ENCODE measurements at places on chromosomes 3 and 15.

GRCh38 chr3:112651516-112651915 lies 10.6 kb upstream of the CCDC80 start:
- no peak for DNase-seq

- DNase-seq: no peak
These were observed 81.7 kb upstream of the POU1F1 start for GRCh38 chr3:87358066-87358465.

DNA sequence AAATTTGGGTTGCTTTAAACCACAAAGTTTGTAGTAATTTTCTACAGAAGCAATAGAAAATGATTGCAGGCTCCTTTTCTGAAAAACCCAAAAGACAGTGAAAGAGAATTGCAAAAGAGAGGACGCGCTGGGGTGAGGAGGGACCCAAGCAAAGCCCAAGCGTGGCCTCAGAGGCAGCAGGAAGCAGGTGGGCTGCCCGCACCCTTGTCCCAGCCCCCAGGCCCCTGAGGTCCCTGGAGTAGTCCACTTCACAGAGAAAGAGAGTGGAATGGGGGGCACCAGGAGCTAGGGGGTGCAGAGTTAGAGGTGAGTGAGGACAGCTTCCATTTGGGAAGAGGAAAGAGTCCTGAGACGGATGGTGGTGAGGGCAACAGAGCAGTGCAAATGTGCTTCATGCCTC lies 11.6 kb downstream of the DNAJB8 start:
- no peak for DNase-seq

GRCh38 chr15:64697911-64698369 lies 77.4 kb downstream of the RBPMS2 start:
- peak; percentile 24 for DNase-seq

DNA sequence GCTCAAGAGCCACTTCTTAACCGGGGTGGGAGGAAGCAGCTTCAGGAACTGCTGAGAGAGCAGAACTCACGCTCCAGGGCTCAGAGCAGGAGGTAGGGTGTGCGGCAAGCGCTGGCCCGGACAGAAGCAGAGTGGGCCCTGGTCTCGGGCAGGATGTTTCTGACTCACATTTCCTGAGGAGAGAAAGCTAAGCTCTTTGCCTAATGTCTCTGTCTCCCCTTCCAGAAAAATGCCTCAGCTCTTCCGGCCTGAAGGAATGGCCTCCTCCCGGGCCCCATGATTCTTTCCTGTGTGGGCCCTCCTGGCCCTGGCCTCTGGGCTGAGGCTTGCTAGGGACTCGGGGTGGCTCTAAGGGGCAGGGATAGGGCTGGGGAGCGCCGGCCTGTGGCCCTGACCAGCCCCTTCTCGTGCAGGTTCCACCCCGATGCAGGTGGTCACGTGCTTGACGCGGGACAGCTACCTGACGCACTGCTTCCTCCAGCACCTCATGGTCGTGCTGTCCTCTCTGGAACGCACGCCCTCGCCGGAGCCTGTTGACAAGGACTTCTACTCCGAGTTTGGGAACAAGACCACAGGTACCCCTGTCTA lies 4.1 kb upstream of the STAB1 start:
- DNase-seq: no peak

Measured in stimulated activated CD8-positive, alpha-beta memory T cell treated with anti-CD3 and anti-CD28 coated beads, Interleukin-15, amount 100 ng/mL, for 48 hours (primary cell).